NCI-H1436 (cell line): ENCODE measurements at places on chromosomes 4 and X.

- no peak for DNase-seq
These were observed 44.2 kb downstream of the MID1 start for GRCh38 chrX:10576186-10576585.

- DNase-seq, result no peak
These were observed 20.5 kb upstream of the SUPT20HL1 start for GRCh38 chrX:24339911-24340310.

GRCh38 chr4:183499801-183500200 is 5.1 kb upstream of the ING2 start:
- DNase-seq, result no peak

GRCh38 chrX:150526692-150527091 is 41.7 kb upstream of the MTM1 start:
- no peak for DNase-seq

- DNase-seq, result no peak
These were observed 166.6 kb downstream of the LHFPL1 start for GRCh38 chrX:112513154-112513553.

DNA sequence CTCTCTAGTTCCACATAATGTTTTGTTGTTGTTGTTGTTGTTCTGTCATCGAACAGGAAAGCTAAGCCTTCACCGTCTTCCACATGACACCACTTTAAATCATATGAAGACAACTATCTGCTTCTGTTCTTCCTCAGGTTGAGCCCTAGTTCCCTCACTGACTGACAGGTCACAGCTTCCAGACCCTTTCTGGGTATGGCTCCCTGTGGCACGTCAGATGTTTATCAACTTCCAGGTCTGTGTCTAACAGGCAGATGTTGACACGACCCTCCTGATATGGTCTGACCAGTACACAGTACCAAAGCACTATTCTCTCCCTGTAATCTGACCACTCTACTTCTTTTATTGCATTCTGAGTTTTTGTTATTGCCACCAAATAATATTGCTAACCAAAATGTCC is 51.4 kb downstream of the PRDM5 start:
- DNase-seq, result no peak

DNA sequence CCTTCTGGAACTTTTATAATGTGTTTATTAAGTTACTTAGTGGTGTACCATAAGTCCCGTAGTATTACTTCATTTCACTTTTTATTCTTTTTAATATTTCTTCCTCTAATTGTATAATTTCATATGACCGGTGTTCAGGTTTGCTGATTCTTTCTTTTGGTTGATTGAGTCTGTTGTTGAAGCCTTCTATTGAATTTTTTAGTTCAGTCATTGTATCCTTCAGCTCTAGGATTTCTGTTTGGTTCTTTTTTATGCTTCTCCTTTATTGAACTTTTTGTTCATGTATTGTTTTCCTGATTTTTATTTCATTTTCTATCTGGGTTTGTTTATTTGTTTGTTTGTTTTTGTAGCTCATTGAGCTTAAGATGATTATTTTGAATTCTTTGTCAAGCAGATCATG is 8.8 kb downstream of the CEP44 start:
- no peak for DNase-seq

DNA sequence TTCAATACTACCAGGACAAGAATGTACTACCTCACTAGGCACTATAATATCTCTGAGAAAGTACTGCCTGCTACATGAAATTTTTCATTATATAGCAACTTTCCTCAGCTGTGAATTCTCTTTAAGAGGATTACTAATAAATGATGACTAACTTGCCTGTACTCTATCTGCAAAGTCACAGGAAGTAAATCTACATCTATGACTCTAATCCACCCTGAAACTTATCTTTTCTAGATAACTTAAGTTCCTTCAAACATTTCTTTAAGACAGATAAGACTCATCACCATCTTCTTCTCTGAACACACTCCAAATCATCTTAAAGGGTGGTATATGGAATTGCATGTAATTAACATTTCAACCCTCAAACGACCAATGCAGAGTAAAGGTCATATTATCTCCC is 28.8 kb downstream of the RPS6KA3 start:
- no peak for DNase-seq
